Left ventricle myocardium superior (tissue), 1 donor: ENCODE measurements at places on chromosomes 1 and 21. TPM values are rescaled to one million over a fixed set of nuclear protein-coding genes. Genes with fewer than 3 reads are reported as not detected.

GRCh38 chr1:2807678-2808385, 6.3 kb upstream of the TTC34 start:
- no peak for DNase-seq

DNA sequence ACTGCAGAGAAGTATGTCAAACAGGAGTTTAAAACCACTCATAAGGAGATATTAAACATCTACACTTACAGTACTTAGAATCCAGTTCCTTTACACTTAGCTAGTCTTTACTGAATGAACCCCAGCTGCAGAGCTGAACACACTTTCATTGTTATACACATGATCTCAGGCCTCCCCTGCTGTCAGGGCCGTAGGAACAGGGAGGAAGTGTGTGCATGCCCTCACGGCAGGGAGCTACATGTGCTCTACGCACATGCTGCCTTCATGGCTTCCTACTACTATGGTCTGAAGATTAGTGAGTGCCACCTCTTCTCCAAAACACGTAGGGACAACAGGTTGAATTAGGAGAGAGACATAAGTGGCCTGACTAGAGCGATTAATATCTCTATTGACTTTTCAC, 191.5 kb downstream of the SIPA1L2 start:
- DNase-seq, result no peak

GRCh38 chr21:38147391-38147790, 109.4 kb upstream of the KCNJ15 start:
- no peak for DNase-seq

GRCh38 chr1:221100611-221101010, 221.4 kb downstream of the HLX start:
- DNase-seq, result no peak

Gene WDR64
- total RNA-seq, result not detected
